NCI-H187 (cell line): ENCODE measurements at places on chromosomes 6 and 20.

DNA sequence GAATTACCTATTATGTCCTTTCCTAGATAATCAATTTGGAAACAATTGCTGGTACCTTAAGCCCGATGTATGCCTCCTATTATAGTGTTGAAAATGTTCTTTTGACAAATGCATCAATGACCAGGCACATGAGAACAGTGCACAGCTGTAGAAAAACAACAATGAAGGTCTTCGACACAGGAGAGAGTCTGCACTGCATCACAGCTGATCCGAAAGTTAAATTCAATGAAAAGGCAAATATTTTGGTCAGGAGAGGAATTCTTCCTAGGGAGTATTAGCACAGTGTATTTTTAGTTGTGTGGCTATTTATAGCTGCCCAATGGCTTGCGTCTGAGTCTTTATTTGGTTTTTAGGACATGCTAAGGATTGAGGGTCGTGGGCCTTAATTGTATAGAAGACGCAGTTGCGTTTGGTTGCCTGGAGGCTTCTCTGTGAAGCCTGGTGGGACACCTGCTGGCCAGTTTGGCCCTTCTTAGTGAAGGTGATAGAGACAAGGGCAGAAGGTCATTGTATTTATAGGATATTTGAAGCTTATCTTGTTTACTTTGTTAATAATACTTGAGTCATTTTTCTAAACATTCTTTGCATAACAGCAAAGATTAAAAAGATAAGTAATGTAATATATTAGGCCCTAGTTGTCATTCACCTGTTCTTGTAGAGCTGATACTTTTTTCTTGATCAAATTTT is 72.3 kb downstream of the CDYL start:
- DNase-seq: no peak

GRCh38 chr6:144745439-144745838 is 460.3 kb downstream of the UTRN start:
- no peak for DNase-seq

- DNase-seq: no peak
Observed at GRCh38 chr6:51553246-51554015, 534.0 kb downstream of the PKHD1 start.

DNA sequence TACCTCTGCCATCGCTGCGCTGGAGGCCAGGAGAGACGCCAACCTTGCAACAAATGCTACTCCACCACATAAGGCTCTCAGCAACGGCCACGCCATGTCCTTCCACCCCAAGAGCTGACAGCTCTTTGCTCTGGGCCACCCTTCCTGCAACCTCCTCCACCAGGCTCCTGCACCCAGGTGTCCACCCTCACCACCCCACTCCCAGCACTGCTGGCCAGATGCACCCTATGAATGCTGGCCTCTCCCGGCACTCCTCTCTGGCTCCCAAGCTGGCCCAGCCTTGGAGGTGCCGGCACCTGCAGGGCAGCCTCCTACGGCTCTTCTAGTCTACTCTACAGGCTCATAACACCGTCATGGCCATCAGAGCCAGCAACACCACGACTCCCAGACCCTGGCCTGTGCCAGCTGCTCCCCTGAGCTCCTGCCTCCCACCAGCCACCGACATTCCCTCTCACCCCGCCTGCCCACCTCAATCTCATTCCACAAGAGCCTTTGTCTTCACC is 11.2 kb downstream of the TAF4 start:
- DNase-seq: no peak

- DNase-seq: no peak
Observed at GRCh38 chr20:44133424-44133823, 53.6 kb downstream of the JPH2 start.

- DNase-seq: no peak
Observed at GRCh38 chr6:53982366-53983050, 128.7 kb upstream of the MLIP start.

GRCh38 chr6:17115251-17116116 is 13.6 kb downstream of the STMND1 start:
- DNase-seq: no peak

- DNase-seq: no peak
Observed at GRCh38 chr6:85483846-85484245, 34.0 kb downstream of the NT5E start.

- no peak for DNase-seq
Observed at GRCh38 chr6:53616450-53617357, 48.9 kb downstream of the KLHL31 start.

GRCh38 chr6:41572613-41573012 is 26.4 kb downstream of the FOXP4 start:
- DNase-seq: no peak

DNA sequence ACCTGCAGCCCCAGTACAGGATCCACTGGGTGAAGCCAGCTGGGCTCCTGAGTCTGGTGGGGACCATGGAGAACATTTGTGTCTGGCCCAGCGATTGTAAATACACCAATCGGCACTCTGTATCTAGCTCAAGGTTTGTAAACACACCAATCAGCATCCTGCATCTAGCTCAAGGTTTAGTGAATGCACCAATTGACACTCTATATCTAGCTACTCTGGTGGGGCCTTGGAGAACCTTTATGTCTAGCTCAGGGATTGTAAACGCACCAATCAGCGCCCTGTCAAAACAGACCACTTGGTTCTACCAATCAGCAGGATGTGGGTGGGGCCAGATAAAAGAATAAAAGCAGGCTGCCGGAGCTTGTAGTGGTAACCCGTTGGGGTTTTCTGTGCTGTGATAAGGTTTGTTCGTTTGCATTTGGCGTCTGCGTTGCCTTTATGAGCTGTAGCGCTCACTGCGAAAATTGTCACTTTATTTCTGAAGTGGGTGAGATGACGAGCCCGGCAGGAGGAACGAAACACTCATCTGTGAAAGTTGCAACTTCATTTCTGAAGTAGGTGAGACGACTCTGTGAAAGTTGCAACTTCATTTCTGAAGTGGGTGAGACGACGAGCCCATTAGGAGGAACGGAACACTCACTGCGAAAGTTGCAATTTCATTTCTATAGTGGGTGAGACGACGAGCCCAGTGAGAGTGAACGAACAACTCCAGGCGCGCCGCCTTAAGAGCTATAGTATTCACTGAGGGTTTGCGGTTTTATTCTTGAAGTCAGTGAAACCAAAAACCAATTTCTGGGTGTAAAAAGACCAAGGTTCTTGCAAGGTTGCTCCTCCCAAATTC is 31.1 kb downstream of the SERPINB6 start:
- no peak for DNase-seq

- no peak for DNase-seq
Observed at GRCh38 chr6:74065705-74066104, 369.7 kb downstream of the CD109 start.

DNA sequence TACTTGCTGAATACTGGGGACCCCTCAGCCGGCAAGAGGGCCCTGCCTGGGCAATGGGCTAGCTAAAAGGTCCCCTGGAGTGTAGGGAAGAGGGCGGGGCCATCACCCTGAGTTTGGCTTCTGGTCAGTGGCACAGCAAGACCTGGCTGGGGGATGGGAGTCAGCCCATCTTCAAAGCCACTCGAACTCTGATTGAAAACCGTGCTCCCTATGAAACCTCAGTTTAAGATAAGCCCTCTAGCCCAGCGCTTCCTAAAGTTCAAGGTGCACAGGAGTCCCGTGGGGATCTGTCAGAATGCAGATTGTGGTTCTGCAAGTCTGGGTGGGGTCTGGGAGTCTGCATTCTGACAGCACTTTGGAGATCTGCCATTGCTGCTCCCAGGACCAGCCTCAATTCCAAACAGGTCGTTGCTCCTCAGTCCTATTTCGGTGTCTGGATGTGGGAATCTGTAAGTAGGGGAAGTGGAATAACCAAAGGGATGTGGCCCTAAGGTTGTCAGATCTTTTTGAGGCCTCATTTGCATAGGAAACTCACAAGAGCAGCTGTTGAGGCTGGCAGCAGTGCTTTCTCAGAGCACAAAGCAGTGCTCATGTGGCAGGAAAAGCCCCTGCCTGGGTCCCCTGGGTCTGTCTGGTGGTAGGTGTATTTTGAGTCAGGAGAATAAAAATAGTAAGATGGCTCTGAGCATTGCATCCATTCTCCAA is 85.3 kb upstream of the SCP2D1 start:
- DNase-seq: no peak

GRCh38 chr6:137743493-137743892 is 123.6 kb upstream of the TNFAIP3 start:
- no peak for DNase-seq

- DNase-seq: no peak
Observed at GRCh38 chr20:64244281-64244805, 11.2 kb upstream of the PCMTD2 start.

DNA sequence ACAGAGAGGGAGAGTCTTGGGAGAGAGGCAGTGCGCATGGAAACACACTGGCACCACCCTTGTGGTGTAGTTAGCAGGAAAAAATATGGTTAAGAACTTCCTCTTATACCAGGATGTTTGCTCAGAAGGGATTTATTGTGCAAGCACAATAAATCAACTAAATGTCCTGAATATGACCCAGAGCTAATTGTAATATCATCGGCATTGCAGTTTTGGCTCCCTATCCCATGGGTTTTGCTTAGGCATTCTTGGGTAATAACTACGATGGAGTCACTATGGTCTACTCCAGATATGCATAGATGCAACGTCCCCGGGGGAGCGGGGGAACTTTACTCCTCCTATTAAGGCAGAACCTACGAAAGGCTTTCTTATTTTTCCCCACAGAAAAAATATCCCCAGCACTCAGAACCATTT is 751.6 kb downstream of the EYS start:
- DNase-seq: no peak
